Activated naive CD4-positive, alpha-beta T cell treated with anti-CD3 and anti-CD28 coated beads for 36 hours (primary cell): ENCODE measurements at places on chromosomes 5 and 9. TPM values are rescaled to one million over a fixed set of nuclear protein-coding genes. Genes with fewer than 3 reads are reported as not detected.

- H3K4me1 ChIP-seq, result peaks cover 50% of the 10 kb centered on the region
- peaks cover 61% of the 10 kb centered on the region for H3K36me3 ChIP-seq
- no peak overlapping the region for H3K4me3 ChIP-seq
- no peaks in the 10 kb centered on the region for H3K27me3 ChIP-seq
- no peak overlapping the region for H3K27ac ChIP-seq
- no peak for DNase-seq
These were observed 13.8 kb upstream of the FGF18 start for GRCh38 chr5:171405615-171406014.

GRCh38 chr5:132687995-132688394, 14.2 kb downstream of the IL4 start:
- peak; percentile 58 for DNase-seq
- no peaks in the 10 kb centered on the region for H3K36me3 ChIP-seq
- H3K27me3 ChIP-seq, result no peaks in the 10 kb centered on the region

DNA sequence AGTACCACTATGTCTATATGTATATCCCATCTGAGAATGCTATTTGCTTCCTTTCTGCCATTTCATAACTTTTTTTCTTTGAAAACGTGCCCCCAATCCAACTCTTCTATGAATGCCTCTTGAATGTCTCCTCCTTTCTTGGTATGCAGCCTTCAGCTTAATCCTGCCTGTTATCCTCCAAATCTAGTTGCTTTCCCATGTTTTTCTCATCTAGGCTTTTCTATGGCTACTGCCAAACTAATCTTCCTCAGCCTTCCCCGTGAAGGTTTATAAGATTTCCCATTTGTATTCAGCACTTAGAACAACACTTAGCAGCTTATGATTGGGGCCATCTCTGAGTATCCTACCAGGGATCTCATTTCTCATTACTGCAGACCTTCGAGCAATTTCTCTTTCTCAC, 2.5 kb downstream of the TGFBR1 start:
- DNase-seq, result no peak
- H3K36me3 ChIP-seq, result no peaks in the 10 kb centered on the region
- H3K27ac ChIP-seq, result peak overlapping the region; percentile 0
- H3K27me3 ChIP-seq, result no peaks in the 10 kb centered on the region

DNA sequence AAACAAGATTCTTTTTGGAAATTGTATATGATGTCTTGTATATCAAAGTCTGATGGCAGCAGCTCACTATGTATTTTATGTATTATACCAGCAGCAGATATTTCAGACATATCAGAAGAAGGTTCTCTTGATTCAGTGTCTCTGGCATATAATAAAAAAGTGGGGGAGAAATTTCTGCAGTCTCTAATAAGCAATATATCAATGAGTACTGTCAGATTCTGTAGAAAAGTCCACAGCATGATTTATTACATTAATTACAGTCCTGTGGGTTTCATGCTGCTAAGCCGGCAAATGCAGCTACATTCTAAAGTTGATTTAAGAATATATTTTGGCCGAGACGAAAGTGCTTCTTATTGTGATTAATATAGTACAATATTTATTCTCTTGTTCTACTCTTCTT, 113.1 kb downstream of the KIAA1958 start:
- H3K27me3 ChIP-seq, result no peaks in the 10 kb centered on the region
- H3K27ac ChIP-seq, result no peak overlapping the region
- DNase-seq, result no peak
- H3K4me3 ChIP-seq, result no peak overlapping the region
- H3K36me3 ChIP-seq, result no peaks in the 10 kb centered on the region

The GRM6 gene
- not detected for total RNA-seq

The UQCRQ gene
- 677 TPM for total RNA-seq

The TMEM171 gene
- total RNA-seq, result not detected
